Stimulated activated CD4-positive, alpha-beta T cell treated with anti-CD3 and anti-CD28 coated beads, TNF-alpha, amount 100 ng/mL, for 4 hours (primary cell): ENCODE measurements at places on chromosomes 1 and 21.

DNA sequence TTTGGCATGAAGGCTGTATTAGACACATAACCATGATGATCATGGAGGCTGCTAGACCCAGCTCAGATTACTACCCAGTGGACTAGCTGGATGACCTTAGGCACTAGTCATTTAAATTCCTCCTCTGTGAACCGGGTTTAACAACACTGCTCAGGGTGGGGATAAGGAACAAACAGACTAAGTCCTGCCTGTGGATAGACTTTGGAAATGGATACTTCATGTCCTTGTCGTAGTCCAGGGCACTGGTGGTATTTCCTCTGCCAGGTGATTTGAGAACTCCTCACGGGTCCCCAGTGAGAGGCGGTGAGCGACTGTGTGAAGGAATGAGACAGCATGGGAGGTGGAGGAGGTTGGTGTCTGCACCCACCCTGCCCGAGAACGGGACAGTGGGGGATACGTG is 72.9 kb upstream of the SELENON start:
- no peak for DNase-seq

- no peak for DNase-seq
Measured at GRCh38 chr1:116494353-116494692, 76.5 kb downstream of the CD58 start.

DNA sequence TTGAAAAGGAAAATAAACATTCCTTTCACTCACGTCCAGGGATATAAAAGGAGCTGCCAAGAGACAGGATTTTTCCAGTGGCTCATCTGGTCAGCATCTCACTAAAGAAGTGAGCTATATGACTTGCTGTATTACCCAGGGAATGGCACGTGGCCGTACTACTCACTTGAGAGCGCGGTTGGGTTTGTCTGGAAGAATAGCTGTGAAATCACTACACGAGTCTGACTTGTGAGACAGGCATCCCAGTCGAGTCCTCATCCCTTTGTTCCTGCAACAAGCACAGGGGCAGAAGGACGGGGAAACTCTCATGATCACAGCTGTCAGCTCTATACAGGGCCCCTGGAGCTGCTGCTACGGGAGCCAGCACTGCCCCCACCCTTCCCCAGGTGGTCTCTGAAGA is 17.7 kb downstream of the RGS8 start:
- no peak for DNase-seq

- DNase-seq, result no peak
Measured at GRCh38 chr1:198360208-198360729, 180.2 kb downstream of the ATP6V1G3 start.

GRCh38 chr1:211783897-211784296 is 46.7 kb downstream of the LPGAT1 start:
- DNase-seq, result no peak

DNA sequence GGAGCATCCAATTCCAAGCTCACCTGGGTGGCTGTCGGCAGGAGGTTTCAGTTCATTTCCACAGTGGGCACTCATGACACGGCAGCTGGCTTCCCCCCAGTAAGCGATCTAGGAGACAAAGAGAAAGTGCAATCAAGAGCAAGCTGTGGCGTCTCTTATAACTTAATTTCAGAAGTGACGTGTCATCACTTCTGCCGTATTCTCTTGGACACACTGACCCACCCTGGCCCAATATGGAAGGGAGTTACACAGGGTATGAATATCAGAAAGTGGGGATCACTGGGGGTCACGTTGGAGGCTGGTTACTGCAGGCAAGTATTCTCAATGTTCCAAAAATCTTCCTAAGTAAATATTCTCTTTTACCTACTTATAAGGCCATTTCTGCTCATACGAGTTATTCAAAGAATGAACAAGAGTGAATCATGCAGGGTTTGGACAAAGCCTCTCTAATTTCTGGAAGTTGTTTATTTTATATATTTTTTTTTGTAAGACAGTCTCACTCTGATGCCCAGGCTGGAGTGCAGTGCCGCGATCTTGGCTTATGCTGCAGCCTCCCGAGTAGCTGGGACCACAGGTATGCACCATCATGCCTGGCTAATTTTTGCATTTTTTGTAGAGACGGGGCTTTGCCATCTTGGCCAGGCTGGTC is 46.5 kb upstream of the GREM2 start:
- DNase-seq, result no peak

GRCh38 chr1:183711741-183712361 is 58.7 kb upstream of the APOBEC4 start:
- no peak for DNase-seq

DNA sequence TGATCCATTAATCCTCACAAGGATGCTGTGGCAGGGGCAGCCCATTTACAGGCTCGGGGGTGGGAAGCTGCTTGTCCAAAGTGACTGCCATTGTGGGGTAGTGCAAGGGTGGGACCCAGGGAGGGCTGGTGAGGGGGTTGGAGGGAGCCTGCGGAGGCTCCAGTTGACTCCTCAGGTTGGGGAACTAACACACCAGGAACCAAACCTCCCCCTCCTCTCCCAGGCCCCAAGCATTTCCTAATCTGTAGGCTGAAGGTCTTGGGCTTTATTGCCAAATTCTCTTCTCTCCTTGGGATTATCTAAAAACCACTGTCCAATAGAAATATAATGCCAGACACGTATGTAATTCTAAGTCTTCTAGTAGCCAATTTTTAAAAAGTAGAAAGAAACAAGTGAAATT is 18.2 kb downstream of the IKBKE start:
- DNase-seq, result no peak
